Stimulated activated CD8-positive, alpha-beta memory T cell treated with anti-CD3 and anti-CD28 coated beads, Interleukin-2, amount 100 ng/mL, for 48 hours (primary cell): ENCODE measurements at places on chromosomes 12 and 14.

- no peak for DNase-seq
Measured at GRCh38 chr14:61203081-61203753, 77.9 kb downstream of the TMEM30B start.

GRCh38 chr14:66351310-66351709 is 134.9 kb upstream of the CCDC196 start:
- DNase-seq: no peak

DNA sequence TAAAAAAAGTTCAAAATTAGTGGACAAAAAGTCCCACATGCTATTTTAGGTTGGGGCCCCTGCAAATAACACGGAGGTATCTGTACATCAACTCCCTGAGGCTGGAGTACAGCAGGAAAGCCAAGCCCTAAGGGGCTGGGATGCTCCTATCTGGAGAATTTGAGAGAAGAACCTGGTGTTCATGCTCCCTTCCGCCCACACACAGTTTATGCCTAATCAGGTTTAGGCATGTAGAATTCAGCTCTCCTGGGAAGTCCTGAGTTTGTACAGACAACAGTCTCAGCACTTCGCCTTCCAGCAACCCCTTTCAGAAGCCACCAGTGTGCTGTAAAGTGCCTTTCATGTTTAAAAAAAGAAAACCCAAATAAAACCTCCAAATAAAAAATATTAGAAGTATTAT is 237.3 kb upstream of the GRIP1 start:
- DNase-seq: no peak

- DNase-seq: no peak
Measured at GRCh38 chr14:62674563-62675237, 370.6 kb downstream of the KCNH5 start.

DNA sequence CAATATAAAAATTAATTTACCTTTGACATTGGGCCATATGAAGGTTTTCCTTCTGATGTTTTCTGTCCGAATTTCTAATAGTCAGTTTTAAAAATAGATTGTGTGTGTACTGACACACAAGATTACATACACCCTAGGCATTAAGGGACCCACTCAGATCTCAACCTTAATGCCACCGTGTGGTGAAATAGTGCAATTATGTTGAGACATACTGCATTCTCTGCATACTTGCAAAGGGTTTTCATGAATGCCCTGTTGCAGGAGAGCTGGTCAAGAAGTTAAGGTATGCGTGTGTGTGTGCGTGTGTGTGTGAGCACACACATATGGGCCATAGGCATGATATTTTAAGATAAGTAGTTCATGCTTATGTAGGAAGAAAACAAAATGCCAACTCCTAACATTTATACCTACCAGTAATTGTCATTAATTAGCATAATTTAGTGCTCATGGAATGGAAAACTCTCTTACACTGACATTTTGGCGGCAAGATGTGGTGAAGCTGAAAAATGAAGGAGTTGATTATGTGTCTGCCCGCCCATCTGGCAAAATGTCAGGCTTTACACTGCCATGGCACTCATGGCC is 58.8 kb downstream of the PIK3C2G start:
- DNase-seq: no peak
